ENCODE measurements at places on chromosomes 7 and 10. TPM values are rescaled to one million over a fixed set of nuclear protein-coding genes. Genes with fewer than 3 reads are reported as not detected.

Gene LRWD1
- 23.8 TPM for polyA plus RNA-seq

Gene SPDYE1
- polyA plus RNA-seq = 0.51 TPM

Gene GLCCI1
- 35.8 TPM for polyA plus RNA-seq

Gene ZNF777
- polyA plus RNA-seq = 13.1 TPM

Gene NPSR1
- polyA plus RNA-seq = 0.12 TPM

Gene SPDYE16
- polyA plus RNA-seq = 1.9 TPM

Gene NPC1L1
- 2.5 TPM for polyA plus RNA-seq

Gene SEMA3D
- polyA plus RNA-seq = 43.1 TPM

Gene MYL10
- polyA plus RNA-seq = 0.18 TPM

Gene SPOCK2
- polyA plus RNA-seq = 179 TPM

Gene OPN4
- polyA plus RNA-seq = not detected

Gene OR6B1
- not detected for polyA plus RNA-seq

DNA sequence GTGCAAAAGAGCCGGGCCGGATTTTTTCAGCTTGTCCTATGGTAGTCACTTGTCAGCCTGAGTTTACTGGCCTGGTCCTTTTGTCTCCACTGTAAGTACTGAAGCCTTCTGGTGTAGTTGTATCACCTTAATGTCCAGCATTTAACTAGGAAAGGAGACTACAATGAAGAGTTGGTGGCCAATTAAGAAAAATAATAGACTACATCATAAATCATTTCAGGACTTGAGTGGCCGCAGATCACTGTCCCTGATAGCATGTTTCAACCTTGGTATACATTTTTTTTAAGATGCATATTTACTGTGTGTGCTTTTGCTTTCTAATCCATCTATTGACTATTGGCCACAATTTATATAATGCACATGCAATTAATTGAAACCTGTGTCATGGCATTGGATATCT lies 6.1 kb downstream of the FZD1 start:
- DNase-seq = no peak

DNA sequence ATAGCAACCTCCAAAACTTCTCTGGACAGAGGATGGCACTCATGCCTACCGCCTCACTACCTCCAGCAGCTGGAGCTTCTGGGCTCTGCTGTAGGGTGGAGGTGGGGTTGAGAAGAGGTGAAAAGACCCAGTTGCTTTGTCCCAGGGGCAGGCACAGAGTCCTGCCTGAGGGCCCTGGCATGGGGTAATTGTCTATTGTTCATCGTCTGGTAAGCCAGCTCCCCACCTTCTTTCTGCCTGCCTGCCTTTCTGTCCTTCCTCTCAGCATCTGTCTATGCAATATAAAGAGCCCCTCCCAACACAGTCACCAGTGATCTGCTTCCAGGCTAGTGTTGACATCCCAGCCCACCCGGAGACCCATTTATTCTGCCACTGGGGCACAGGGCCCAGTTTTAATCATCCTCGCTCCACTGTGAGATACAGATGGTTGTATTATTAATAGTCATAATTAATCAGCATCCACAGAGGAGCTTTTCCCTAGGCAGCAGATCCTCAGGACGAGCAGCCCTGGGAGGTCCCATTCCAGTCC lies 39.0 kb downstream of the ZMIZ1 start:
- no peak for DNase-seq

GRCh38 chr10:51934373-51934772 lies 235.0 kb upstream of the CSTF2T start:
- no peak for DNase-seq

GRCh38 chr7:26444555-26444954 lies 152.9 kb downstream of the SNX10 start:
- no peak for DNase-seq

DNA sequence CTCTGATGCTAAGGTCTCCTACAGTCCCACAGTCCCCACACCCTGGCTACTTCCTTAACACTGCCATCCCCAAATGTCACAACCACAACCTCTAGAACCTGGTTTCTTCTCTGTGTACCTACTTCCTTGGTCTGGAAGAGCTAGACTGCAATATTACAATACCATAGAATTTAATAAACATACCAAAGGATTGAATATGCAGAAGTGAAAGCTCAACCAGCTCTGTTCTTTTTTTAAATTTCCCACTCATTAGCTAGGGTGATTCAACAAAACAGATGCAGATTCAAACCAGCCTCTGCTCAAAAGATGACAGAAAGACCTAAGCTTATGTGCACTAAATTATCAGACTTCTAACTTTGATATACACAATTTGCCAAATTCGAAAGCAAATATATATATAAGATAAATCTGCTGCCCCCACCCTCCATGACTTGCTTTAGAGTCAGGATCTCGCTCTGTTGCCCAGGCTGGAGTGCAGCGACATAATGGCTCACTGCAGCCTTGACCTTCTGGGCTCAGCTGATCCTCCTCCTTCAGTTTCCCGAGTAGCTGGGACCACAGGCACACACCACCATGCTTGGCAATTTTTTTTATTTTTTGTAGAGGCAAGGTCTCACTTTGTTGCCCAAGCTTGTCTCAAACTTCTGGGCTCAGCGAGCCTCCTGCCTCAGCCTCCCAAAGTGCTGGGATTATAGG lies 212.6 kb downstream of the CHCHD3 start:
- DNase-seq = no peak

GRCh38 chr7:135392701-135393100 lies 117.2 kb downstream of the CNOT4 start:
- no peak for DNase-seq

DNA sequence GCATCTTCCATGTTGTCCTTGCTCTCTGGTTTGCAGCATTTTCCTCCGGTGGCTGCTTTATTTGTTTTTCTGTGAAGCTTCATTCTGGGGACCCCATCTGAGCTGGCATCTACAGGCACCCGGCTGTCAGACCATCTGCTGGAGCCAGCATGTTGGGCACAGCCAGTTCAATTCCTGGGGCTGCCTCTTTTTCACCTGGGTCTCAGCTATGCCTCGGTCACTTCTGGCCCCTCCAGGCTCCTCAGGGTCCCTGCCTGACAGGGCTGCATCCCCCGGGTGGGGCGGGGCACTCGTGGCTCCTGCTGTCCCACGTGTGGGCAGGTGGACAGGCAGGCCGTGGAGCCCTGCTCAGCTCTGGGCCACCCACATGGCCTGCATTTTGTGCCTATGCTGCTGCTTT lies 8.1 kb downstream of the SCART1 start:
- no peak for DNase-seq

- no peak for DNase-seq
These were observed 92.2 kb upstream of the DDC start for GRCh38 chr7:50657341-50657873.

- no peak for DNase-seq
These were observed 52.0 kb downstream of the ABCC2 start for GRCh38 chr10:99834410-99834809.

GRCh38 chr7:103702454-103702853 lies 256.4 kb upstream of the SLC26A5 start:
- no peak for DNase-seq

DNA sequence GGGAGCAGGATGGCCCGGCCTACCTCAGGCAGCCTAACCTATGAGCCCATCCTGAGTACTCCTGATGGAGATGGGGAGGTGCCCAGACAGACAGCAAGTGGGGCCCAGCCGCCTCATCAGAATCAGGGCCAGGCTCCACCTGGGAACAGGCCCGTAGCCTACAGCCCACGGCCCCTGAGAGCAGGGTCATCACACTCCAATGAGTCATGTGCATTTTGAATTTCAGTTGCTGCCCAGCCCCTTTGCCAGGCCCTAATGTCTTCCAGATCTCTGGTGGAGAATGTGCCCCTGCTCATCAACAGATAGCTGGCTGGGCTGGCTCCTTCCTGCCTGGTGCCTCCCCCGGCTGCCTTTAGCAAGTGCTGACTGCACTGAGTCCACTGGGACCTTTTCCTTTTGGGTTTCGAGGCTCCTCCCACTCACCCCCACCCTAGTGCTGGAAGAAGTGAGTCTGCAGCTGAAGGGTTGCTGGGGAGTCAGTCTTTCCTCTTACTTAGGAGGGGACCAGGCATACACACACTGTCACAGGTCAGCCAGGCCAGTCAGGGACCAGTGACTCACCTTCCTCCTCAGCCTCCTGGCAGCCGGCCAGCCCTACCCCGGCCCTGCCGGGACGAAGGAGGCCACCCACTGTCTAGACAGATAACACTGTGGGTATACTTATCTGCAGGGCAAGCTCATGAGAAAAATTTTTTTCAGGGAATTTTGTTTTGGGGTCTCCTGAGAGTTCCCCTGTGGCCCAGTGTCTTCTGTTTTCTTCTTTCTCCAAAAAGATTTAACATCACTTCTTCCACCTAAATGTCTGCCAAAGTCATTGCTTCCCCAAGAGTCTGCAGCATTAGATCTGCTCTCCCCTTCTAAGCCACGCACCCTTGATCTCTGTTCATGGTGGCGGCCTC lies 9.1 kb upstream of the ASIC3 start:
- DNase-seq = no peak

DNA sequence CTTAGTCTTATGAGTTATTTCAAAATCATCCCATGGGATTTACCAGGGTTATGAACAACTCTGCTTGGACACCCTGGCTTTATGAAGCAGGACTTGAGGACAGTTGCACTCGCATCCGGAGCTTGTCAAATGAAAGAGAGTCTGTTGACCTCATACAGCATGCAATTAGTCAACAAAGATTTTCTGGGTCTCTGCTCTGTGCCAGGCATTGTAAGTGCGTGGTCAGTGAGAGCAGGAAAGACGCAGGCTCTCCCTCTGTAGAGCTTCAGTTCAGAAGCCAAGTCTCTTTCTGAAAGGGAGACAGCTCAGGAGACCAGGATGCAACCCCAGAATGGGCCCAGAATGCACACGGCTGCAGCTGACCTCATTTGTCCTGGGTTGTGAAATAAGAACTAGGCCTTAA lies 45.5 kb upstream of the DMBT1 start:
- DNase-seq = no peak

DNA sequence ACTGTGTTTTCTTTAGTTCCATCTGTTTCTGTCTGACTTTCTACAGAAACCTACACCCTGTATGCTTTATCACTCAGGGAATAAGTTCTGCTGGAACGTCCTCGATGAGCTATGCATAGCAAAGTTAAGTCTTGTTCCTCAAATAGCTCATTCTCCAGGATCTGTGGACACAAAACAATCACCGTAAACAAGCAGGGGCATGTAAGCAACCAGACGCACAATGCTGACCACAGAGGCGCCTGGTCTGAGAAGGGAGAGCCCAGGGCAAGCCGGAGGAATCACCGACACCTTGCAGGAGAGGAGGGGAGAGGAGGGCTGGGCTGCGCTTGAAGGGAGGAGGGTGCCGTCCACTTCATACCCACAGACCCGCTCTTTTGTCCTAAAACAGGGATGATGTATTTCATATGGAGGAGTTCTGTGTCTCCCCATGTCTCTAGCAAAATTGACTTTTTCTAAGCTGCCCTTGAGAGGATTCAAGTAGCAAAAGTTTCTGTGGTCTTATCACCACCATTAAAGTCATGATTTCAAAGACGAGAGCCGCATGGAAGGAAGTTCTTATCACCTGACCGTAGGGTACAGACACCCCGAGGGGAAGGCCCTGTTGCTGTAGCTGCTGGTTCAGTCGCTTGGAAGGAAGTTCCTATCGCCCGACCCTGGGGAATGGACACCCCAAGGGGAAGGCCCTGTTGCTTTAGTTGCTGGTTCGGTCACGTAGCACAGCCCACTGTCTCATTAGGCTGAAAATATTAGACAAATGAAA lies 14.3 kb downstream of the CALML3 start:
- DNase-seq = no peak

DNA sequence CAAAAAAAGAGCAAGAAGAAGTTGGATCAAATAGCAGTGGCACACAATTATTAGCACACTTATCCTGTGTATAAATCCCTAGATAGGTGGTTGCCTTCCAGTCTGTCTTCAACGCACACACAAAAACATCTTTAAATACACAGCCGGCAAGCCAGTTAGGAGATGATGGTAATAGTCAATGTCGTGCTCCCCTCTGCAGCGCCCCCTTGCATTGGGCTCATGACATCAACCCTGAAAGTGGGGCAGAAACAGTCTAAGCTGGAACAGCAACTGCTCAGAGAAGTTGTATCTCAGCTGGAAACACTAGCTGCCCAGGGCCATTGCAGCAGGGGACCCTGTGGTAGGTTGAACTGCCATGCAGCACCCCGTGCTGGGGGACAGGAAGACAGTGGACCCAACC lies 179.5 kb upstream of the YAE1 start:
- DNase-seq = no peak

GRCh38 chr10:51617576-51618235 lies 81.7 kb downstream of the CSTF2T start:
- no peak for DNase-seq

GRCh38 chr7:45564485-45564884 lies 9.7 kb upstream of the ADCY1 start:
- DNase-seq = no peak

DNA sequence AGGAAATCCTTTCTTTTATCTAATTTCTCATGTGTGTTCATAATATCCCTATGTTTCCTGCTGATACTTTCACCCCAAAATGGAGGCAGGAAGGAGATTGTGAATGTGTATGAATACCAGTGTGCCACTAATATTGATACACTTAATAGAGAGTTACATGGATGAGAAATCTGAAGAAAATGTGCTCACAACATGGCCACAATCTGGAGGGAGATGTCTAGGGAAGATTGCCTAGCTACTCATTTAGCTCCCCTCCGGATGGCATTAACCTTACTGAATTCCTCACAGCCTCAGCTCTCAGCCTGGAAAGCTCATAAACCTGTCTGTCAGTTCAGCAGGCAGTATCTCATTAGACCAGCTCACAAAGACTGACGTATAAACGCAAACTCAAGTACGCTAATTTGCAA lies 23.4 kb upstream of the DMTF1 start:
- no peak for DNase-seq

GRCh38 chr10:14665304-14665703 lies 109.4 kb downstream of the FAM107B start:
- DNase-seq = no peak

GRCh38 chr7:157399086-157399687 lies 62.4 kb downstream of the DNAJB6 start:
- no peak for DNase-seq

DNA sequence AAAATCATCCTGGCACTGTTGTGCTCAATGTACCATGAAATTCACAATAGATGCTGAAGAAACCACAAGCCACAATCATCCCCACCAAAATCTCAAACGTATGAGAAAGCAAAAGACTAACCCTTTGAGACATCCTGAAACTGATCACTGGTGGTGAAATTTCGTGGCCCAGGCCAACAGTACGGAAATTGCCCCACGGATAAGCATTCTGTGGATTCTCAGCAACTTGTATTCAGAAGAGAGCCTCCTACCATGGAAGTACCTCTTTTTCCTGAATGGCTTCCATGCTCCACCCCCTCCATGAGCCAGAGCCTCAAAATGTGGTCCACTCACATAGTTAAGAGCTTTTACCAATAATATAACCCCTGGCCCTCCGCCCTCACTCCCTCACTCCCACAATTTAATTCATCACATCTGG lies 163.9 kb upstream of the AUTS2 start:
- no peak for DNase-seq

DNA sequence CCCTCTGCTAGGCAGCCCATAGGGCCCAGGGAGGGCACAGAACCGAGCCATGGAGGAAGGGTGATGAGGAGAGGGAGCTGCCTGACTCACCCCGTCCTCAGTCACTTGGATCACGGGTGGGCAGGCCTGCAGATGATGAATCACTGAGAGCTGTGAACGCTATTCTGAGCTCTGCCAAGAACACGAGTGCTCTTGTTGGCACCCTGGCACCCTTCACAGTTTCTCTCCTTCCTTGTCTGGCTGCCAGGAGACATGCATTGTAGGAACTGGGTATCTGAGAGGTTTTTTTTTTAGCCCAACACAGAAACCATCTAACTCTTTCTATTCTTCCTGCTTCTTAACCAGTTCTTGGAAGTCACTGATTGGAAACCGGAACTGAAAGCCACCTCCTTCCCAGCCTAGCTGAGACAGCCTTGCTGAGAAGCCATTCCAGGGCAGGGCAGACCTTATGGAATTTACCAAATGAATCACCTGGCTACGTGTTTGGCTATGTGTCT lies 82.1 kb downstream of the SLC37A3 start:
- DNase-seq = no peak

- no peak for DNase-seq
These were observed 37.9 kb downstream of the ZC3HC1 start for GRCh38 chr7:130013241-130013640.

All from right renal pelvis (tissue), 4 donors.